ENCODE measurements at places on chromosomes 5 and 9.

GRCh38 chr5:80998590-80998979 lies 38.4 kb downstream of the RASGRF2 start:
- DNase-seq, result no peak

GRCh38 chr9:135521608-135522095 lies 412 bp downstream of the LCN1 start:
- no peak for DNase-seq

- no peak for DNase-seq
Observed at GRCh38 chr9:109317311-109317978, 3.4 kb downstream of the EPB41L4B start.

DNA sequence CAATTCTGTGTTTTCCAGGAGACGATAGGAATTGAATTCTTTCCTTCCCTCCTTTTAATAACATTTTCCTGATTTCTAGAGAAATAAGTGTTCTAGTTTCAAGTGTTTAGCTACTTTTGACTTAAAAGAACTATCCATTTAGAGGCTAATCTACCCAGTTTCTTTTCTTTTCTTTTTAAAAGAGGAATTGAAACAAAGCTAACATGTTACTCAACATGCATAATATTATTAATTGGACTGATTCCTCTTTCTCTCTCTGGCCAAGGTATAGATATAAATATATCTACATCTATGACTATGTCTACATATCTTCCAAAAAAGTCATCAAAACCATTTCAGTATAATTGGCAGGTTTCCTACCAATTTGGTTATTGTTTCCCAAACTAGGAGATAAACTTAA lies 309.8 kb downstream of the TRPM3 start:
- DNase-seq, result no peak

- DNase-seq, result no peak
Observed at GRCh38 chr9:111152614-111153406, 114.5 kb upstream of the LPAR1 start.

Measured in kidney tubule cell (primary cell).